ENCODE measurements at places on chromosomes 11 and 22.

- DNase-seq: no peak
Measured at GRCh38 chr22:44680481-44680894, 21.5 kb upstream of the PRR5 start.

DNA sequence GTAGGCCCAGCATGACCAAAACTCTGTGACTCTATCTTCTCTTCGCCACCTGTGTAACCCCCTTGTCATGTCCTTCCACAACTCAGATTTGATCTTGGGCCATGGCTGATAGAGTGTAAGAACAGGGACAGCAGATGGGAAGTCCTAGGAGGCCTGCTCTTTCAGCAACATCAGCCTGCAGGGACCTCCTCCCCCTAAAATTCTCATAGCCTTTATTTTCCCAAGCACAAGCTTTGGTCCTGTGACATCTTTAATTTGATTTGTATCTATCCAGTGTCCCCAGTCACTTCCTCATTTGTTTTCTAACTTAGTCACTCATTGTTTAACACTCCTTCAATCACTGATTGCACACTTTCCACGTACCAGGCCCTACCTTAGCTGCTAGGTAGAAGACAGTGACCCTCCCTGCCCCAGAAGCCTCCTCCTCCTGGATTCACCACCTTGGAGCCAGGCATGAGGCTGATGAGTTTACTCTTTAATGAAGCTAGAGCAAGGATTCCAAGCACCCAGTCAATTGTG is 5.3 kb downstream of the UBQLN3 start:
- no peak for DNase-seq

GRCh38 chr11:124732230-124732629 is 7.5 kb upstream of the NRGN start:
- peak; percentile 57 for DNase-seq

- DNase-seq: no peak
Measured at GRCh38 chr11:6565988-6566703, 37.3 kb downstream of the RRP8 start.

GRCh38 chr22:47400701-47401591 is 638.5 kb downstream of the TBC1D22A start:
- DNase-seq: no peak

GRCh38 chr22:47613606-47614350 is 851.3 kb downstream of the TBC1D22A start:
- no peak for DNase-seq

GRCh38 chr11:106828976-106829375 is 189.3 kb downstream of the GUCY1A2 start:
- no peak for DNase-seq
